Glomerular endothelial cell (primary cell): ENCODE measurements at places on chromosomes 1 and 21.

- DNase-seq: peak; percentile 48
These were observed 48.0 kb upstream of the ZC3H11B start for GRCh38 chr1:219660666-219661463.

GRCh38 chr1:75519651-75520427 is 91.1 kb downstream of the SLC44A5 start:
- no peak for DNase-seq

DNA sequence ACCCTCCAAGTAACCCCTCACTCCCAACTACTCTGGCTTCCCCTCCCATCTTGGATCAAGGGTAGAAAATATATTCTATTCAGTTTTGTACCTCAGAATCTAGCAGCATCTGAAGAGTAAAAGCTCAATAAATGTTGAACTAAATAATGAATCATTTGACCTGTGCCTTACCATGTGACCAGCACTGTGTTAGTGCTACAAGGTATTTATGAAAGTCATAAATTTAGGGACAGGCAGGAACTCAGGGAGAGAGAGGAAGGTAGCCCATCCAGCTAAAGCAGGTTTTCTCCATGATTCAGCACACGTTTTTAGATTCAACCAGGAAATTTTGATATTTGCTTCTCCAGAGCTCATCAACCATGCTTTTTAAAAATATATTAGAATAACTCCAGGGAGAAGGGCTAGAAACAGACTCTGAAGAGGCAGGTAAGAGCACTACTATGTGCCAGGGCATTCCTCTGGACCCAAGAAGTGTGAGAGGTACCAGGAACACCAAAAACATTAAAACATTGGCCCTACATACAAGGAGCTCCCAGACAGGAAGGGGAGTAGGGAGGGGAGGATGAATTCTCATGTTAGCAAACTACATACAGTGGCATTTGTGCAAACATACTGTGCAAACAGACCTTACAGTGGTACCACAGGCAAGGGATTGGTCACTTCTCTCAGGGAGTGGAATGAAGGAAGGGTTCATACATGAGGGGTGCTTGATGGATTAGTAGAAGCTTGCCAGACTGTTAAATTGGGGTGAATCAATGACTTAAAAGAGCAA is 64.3 kb downstream of the FYB2 start:
- DNase-seq: no peak

- DNase-seq: no peak
These were observed 23.3 kb downstream of the TOMM20 start for GRCh38 chr1:235105051-235106043.

GRCh38 chr1:247367786-247368422 is 36.2 kb upstream of the ZNF496 start:
- DNase-seq: no peak

- DNase-seq: no peak
These were observed 1.5 kb downstream of the B4GALT2 start for GRCh38 chr1:43980255-43981134.

GRCh38 chr21:25862596-25862995 is 127.8 kb downstream of the GABPA start:
- no peak for DNase-seq

- no peak for DNase-seq
These were observed 14.2 kb downstream of the UCK2 start for GRCh38 chr1:165841582-165842017.

DNA sequence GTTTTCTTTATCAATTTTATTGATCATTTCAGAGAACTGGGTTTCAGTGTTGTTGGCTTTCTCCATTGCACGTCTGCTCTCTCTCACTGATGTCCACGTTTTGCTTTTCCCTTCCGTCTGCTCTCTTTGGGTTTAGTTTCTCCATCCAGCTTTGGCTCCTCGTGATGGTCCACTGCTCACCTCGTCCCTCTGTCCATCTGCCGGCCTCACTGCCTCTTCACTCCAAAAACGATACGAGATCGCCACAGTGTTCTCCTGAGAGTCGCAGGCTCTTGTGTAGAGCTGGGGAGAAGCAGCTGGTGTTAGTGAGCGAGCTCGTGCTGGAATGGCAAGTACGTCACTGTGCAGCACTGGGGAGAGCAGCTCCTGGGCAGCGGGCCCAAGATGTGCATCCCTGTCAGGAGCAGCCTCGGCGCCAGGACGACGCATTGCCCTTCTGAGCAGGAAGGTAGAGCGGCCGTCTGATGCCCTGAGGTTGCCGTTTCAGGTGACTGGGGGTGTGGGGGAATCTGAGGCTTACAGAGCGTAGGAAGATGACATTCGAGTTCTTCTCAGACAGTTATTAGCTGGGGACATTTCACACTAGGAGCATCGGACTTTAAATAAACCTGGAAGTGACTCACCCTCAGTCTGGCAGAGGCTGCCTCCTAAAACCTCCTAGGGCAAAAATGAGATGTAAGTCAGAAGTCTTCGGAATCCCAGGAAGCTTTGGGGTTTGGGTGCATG is 31.4 kb upstream of the PCBP3 start:
- no peak for DNase-seq

GRCh38 chr1:203275656-203276272 is 29.6 kb upstream of the BTG2 start:
- DNase-seq: no peak

GRCh38 chr21:16423921-16424320 is 694.1 kb downstream of the USP25 start:
- DNase-seq: no peak

GRCh38 chr1:240652549-240652948 is 40.6 kb upstream of the GREM2 start:
- DNase-seq: no peak

DNA sequence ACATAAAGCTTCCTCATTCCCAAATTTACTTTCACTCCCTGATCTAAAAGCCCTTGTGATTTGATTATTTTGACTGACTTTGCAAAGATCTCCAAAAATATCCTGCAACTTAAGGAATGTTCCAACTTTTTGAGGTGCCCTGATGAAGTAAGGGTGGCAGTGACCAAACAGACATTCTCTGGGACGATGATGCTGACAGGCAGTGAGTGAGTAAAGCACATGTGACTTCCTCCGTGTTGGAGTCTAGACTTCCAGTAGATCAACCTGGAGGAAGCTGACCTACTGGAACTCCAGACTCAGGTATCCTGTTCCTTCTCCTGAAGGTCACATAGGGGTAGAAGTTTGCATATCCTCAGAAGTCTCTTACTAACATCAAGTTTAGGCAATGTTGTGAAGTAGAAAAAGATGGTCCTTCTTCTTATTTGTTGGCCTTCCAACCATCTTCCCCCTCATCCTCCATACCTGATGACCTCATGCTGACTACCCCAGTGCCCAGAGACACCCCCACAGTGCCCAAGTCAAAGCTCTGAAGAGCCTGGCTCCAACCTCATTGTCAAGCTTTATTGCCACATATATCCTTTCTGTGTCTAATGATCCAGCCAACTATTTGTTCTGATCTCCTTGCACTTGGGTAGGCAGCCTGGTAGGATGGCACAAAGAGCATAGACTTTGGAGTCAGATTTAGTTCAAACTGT is 16.0 kb downstream of the TNFSF4 start:
- DNase-seq: peak; percentile 55

DNA sequence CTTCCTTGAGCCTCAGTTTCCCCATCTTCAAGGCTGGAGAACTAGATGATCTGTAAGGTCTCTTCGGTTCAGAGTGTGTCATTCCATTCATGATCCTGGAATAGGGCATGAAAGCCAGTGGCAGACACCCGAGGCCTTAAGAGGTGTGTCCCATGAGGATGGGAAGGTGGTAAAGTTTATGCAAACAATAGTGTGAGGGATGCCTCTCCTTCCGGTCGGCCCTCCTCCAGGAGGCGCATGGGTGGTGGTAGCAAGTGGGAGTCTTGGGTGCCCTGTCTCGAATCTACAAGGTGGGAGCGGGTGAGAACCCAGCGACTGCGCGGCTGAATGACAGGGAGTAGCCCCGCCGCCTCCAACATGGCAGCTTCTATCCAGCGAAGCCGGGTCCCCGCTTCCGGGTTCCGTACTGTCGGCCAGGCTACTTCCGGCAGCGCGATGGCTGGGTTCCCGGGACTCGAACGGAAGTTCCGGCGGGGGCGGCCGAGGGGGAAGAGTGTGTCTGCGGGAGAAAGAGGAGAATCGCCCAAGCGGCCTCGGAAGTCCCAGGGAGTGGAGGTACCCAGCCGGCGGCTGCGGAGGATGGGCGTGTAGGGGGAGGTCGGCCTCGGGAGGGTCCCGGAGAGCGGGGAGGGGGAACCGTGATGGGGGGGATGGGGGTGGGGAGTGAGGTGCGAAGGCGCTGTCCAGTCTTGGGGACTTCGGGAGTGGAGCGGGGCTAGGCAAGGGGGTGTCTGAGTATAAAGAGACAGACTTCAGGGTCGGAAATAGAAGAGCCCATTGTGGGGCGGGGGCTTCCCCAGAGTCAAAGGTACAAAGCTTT is at the start of gene LYPLA2:
Gene LYPLA2 (plus strand): TSS at position 450 of the 820 bp plus-strand sequence. CDS start 1,538 bp downstream, outside the sequence.
- no peak for DNase-seq

GRCh38 chr21:42421018-42421793 is 17.5 kb downstream of the UBASH3A start:
- no peak for DNase-seq

GRCh38 chr21:37337179-37337578 is 29.4 kb upstream of the DYRK1A start:
- no peak for DNase-seq

DNA sequence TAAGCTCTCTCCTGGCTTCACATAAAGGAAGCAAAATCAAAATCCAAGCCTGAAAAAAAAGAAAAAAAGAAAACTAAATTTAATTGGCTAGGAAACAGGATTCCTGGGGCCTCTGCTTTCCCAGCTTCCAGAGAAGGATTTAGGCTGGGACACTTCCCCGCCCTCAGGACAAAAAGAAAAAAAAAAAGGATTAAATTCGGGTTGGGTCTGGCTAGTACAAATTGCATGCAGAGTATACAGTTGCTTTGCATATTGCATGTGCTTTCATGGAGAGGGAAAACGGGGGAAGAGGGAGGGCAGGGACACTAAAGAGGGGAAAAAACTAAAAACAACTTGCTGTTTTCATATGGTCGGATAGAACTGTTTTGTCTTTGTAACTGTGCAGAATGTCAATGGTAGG is 42.7 kb downstream of the OLIG1 start:
- no peak for DNase-seq

DNA sequence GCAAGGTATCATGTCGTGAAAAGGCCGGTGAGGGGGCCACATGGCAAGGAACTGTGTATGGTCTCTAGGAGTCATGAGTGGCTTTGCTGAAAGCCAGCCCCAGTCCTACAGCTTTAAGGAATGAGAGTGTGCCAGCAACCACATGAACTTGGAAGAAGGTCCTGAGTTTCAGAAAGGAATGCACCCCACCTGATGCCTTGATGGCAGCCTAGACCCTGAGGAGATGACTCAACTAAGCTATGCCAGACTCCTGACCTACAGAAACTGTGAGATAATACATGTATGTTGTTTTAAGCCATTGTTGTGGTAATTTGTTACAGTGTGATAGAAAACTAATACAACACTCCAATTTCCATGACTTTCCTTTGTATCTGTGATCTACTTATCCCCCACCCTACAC is 33.5 kb upstream of the AKT3 start:
- DNase-seq: no peak

GRCh38 chr1:77468257-77468948 is 186.6 kb downstream of the AK5 start:
- DNase-seq: no peak
